ENCODE measurements at places on chromosomes 2 and 18. TPM values are rescaled to one million over a fixed set of nuclear protein-coding genes. Genes with fewer than 3 reads are reported as not detected.

Gene FAM117B
- 22.1 TPM for total RNA-seq

Gene UGT1A4
- total RNA-seq = not detected

- DNase-seq = no peak
Observed at GRCh38 chr2:168053676-168054075, 193.7 kb downstream of the STK39 start.

- DNase-seq = peak; percentile 37
Observed at GRCh38 chr2:24382363-24383073, 22.2 kb upstream of the ITSN2 start.

DNA sequence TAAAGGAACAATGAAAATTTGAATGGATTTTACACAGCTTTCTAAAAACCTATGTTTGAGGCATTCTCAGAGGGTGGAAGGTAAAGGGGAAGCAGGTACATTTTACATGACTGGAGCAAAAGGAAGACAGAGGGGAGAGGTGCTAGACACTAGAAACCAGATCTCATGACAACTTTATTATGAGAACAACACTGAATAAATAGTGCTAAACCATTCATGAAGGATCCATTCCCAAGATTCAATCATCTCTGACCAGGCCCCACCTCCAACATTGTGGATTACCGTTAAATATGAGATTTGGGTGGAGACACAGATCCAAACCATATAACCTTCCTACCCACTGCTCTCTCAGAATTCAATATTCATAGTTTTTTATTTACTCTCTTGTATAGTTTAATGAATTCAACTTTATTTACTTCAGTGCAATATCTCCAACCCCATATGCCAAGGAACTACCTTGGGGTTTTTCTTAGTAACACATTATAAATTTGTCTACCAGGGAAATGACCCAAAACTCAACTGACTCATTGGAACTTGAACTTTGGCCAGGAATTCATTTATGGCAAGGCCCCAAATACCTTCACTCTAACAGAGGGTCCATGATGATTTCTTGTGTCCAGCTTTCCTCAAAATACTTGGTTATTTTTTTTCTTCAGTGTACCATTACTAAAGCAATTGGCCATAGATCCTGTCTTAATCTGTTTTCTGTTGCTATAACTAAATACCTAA lies 317.8 kb downstream of the GULP1 start:
- no peak for DNase-seq

DNA sequence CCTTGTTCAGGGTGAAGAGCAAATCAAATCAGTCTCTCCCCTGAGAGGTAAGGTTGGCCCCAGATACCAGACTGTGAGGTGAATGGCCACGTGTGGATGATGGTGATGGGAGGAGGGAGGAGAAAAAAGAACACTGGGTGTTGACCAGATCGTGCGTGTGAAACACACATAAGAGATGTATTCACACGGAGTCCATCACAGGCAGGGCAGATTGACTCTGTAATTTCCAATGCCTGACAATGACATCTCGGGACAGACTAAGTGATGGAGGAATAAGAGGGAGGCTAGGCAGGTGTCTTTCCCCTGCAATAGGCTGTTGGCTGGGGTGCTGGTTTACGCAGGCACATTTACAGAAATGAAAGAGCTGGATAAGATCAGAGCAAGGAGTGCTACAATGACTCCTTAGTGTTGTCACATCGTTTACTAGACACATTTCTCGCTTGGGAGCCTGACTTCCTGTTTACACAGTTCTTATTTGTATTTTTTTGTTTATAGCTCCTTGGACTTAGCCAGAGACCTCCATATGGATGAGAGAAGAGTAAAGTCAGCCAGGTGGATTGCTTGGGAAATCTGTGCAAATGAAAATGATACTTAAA lies 43.1 kb downstream of the CPO start:
- DNase-seq = no peak

GRCh38 chr2:76749858-76750257 lies 772.3 kb downstream of the LRRTM4 start:
- no peak for DNase-seq
